KG1 (cell line): ENCODE measurements at places on chromosomes 5 and 9.

GRCh38 chr5:61279725-61280124, 52.3 kb upstream of the ZSWIM6 start:
- DNase-seq: no peak

GRCh38 chr5:124816381-124816780, 69.9 kb upstream of the ZNF608 start:
- DNase-seq: no peak

DNA sequence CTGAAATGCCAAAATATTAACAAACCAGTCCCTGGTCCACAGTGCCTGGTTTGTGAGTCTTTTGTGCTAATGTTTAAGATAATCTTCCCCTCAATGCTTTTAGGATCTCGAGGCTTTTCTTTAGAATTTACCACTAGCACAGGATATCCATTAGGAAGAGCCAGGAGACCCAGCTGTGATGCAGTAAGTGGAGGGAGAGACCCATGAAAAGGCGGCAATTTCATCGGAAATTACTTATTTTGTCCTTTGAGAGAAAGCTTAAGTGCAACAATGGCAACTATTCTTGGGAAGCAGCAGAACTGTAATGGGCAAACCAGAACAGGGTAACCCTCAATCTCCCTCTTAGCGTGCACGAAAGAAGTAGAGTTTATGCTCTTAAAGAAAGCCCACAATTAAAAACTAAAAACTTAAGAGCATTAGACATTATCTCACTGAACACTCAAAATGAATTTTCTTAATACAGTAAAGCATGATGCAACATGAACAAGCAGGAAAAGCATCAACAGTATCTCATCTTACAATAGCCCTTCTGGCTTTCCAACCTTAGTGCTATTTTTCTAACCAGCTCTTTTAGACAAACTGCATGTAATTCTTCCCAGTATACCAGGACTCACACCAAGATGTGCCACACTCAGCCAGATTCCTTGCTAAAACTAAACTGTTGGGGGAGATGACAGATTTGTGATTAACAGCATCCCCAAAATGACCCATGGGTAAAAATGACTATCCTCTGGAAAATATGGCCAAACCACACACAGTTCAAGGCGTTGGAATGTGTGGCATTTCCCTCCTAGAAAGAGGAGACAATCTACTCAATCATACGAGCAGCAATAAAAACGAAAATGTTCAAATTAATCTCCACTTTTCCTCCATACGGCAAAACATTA, 36.4 kb downstream of the PWWP2A start:
- no peak for DNase-seq

- no peak for DNase-seq
Measured at GRCh38 chr5:172758077-172758833, 12.7 kb downstream of the DUSP1 start.

DNA sequence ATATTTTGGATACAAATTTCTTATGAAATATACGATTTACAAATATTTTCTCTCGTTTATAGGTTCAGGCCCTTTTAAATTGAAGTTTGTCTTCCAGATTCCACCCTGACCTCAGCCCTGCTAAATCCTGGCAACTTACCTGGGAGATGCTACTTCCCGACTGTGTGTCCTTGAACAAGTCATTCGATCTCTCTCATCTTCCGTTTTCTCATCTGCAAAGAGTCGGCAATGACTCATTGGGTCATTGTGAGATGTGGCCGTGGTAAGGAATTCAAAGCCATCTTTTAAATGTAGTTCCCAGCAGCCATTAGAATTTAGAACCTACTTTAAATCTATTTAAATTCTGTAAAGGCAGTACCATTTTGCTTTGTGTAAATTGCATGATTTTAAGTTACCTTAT, 72.5 kb downstream of the LHX2 start:
- no peak for DNase-seq

DNA sequence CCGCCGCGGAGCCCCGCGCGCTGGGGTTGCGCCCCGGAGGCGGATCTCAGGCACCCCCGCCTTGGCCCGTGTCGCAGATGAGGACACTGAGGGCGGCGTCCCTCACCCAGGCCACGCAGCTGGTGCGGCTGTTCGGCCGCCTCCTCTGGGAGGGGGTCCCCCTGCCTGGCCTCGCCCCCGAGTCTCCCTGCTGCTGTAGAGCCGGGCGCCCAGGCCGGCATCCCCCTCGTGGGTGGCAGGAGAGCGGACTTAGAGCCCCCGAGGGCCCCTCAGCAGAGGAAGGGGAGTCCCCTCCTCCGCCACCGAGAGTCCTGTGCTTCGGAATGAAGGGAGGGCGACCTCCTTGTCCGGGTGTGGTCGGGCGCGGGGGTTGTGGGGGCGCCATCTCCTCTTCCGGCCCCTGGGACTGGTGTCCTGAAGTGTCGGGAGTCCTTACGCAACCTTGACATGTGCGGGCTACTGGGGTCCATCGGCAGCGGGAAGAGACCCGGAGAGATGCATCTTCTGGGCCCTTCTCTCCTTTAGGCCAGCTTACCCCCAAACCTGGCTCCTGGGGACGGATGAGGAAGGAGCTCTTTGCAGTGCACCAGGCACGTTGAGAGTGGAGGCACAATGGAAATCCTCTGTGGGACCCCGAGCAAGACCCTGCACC, 11.7 kb upstream of the EXOSC2 start:
- DNase-seq: no peak

DNA sequence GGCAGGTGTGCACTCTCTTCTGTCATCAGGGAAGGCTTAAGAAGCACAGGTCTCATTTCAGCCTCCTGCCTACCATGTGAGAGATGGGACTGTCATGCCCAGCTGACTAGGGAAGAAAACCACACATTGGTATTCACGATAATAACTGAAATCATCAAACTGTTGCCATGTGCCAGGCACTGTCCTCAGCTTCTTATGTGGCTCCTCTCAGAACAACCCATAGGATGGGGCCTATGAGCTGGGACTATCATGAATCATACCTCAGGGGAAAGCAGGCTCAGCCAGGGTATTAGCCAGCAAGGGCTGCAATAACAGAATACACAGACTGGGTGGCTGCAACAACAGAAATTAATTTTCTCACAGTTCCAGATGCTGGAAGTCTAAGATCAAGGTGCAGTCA, 3.3 kb downstream of the AFAP1L1 start:
- no peak for DNase-seq

DNA sequence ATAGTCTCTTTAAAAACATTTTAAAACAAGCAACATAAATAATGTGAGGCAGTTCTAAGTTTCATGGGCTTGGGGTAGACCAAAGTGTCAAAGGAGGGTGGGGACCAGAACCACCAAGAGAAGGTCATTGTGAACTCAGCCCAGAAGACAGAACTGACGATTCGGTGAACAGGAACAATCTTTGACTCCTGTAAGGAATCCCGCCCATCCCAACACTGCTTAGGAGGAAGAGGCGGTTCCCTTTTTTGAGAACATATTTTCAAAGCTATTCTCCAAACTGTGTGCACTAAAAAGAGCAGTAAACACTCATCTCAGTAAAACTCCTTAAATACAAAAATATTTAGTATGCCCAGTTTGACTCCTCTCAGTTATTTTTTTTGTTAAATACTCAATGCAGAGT, 176.5 kb upstream of the TLE4 start:
- no peak for DNase-seq

- DNase-seq: no peak
Measured at GRCh38 chr5:134948911-134949310, 18.8 kb upstream of the CATSPER3 start.

DNA sequence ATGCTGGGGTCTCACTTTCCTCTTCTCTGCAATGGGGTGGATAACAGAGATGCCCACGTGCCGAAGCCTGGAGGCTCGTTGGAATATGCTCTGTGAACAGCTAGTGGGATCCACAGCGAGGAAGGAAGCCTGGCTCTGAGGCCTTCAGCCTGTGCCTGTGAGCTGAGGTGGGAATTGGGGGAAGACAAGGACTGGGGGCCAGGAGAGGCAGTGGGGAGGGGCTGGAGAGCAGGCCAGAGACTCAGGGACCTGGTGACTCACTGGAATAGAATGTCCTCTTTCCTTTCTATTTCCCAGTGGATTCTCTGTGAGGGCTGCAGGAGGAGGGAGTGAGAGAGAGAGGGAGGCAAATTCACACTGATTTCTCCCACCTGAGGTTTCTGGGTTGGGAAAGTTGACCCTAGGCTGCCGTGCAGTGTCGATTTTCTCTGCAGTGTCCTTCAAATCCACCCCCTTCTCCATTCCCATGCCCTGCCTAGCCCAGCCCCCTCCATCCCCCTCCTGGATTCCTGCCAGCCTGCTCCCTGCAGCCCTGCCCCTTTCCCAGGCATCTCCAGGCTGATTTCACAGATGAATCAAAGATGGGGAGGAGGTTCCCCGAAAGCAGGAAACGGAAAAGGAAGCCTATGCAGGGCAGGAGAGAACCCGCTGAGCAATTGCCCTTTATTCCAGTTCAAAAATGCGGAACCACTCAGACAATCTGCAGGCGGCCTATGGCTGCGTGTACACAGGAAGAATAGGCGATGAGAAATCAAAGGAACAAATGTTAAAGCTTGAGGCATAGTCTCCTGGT, 1.4 kb upstream of the SPAAR start:
- DNase-seq: peak; percentile 6

DNA sequence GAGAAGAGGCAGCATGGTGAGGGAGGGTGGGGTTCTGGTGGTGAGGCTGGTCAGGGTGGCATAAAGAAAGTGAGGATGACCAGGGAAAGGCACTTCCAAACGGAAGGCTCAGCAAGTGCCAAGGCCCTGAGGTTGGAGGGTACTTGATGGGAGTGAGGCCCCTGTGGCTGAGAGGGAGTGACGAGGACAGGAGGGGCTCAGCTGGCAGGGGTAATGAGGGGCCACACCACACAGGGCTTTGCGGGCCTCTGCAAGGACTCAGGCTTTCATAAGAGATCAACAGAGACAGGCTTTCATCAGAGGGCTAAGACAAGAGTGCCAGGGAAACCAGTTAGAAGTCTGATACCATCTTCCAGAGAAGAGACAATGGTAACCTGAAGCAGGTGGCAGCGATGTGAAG, 23.6 kb downstream of the ARPC5L start:
- DNase-seq: no peak

GRCh38 chr5:9241479-9242305, 304.2 kb downstream of the SEMA5A start:
- DNase-seq: no peak

- DNase-seq: no peak
Measured at GRCh38 chr5:150999704-151000442, 20.5 kb upstream of the GPX3 start.

- no peak for DNase-seq
Measured at GRCh38 chr5:2015124-2015848, 132.6 kb upstream of the IRX4 start.

GRCh38 chr5:160020266-160020770, 11.4 kb downstream of the TTC1 start:
- no peak for DNase-seq

- DNase-seq: no peak
Measured at GRCh38 chr9:129919841-129920240, 84.6 kb downstream of the USP20 start.

DNA sequence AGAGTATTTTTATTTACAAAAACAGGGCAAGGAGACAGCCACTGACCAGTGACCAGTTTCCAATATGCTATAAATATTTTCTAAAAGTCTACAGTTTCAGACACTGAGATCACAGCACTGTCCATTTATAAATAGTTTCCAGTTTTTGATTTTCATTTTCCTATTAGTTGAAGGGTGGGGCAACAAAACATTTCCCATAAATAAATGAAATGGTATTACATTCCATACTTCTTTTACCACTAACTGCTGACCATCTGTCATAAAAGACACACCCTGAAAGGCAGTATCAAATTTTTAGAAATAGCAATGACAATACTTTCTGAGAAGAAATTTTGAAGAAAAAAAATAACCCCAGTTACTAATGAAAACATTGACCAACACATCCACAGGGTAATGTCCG, 126.7 kb downstream of the ARSB start:
- DNase-seq: no peak

GRCh38 chr5:121628783-121629182, 222.9 kb upstream of the FTMT start:
- DNase-seq: no peak

DNA sequence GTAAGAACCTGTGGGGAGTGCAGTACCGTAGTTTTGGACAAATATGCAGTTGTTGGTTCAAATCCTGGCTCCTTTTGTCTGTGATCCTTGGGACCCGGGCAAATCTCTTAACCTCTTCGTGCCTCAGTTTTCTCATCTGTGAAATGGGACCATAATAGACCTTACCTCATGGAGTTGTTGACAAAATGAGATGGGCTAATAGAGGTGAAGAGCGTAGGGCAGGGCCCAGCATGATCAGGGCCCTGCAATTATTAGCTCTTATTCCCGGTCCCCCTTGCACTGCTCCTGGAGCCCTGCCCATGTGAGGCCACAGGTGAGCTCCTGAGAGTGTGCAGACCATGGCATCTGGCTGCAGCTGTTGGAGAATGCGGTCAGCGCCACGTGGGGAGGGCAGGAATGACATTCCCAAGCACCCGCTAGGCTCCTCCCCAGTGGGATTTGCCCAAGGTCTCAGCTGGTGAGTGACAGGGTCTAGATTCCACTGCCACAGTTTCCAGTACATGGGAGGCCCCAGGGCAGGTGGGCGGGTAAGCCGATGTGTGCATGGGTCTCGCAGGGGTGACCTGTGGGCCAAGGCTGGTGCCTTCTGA, 41.0 kb downstream of the NEK6 start:
- no peak for DNase-seq

DNA sequence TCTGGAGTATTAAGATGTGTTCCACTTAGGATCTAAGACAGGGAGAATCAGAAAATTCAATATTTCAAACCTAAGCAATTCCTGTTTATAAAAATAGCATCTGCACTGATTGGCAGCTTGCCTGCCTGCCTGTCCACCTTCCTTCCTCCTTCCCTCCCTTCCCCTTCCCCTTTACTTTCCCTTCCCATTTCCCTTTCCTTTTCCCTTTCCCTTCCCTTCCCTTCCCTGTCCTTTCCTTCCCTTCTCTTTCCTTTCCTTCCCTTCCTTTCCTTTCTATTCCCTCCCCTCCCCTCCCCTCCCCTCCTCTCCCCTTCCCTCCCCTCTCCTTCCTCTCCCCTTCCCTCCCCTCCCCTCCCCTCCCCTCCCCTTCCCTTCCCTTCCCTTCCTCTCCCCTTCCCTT, 40.8 kb downstream of the PRDM6 start:
- no peak for DNase-seq

DNA sequence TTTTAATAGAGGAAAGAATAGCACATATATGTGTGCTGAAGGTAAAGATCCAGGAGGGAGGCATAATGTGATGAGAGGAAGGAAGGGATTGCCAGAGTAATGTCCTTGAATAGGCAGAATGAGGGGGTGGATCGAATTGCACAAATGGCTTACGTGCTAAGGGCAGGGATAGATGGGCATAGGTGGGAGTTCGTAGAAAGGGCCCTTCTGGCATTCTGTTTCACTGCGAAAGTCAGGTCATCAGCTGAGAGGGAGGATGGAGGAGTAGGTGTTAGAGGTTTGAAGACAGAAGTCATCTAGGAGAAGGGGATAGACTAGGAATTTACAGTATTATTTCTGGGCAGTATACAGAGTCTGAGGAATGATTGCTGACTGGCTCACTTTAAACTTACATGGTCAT, 32.1 kb downstream of the CNOT6 start:
- DNase-seq: no peak
